Midbrain (tissue), 1 donor: ENCODE measurements at places on chromosomes 1 and 21.

DNA sequence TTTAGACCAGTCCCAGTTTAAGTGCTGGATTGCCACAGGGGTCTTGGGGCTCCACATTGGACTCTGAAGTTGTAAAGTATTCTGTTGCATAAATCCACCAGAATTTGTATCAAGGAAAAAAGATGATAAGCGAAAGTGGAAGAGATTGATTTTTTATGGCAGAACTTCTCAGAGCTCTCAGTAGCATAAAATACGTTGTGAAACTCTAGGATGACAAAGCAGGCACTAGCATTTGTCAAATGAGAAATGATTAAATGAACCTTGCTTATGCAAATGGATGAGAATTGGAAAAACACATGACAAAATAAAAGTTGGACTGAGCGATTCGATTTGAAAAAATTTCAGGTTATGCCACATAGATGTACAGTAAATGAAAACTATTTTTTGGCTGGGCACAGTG is 253.8 kb upstream of the RAB4A start:
- no peak for DNase-seq

- DNase-seq: no peak
Observed at GRCh38 chr1:74790453-74790852, 57.5 kb downstream of the TYW3 start.

DNA sequence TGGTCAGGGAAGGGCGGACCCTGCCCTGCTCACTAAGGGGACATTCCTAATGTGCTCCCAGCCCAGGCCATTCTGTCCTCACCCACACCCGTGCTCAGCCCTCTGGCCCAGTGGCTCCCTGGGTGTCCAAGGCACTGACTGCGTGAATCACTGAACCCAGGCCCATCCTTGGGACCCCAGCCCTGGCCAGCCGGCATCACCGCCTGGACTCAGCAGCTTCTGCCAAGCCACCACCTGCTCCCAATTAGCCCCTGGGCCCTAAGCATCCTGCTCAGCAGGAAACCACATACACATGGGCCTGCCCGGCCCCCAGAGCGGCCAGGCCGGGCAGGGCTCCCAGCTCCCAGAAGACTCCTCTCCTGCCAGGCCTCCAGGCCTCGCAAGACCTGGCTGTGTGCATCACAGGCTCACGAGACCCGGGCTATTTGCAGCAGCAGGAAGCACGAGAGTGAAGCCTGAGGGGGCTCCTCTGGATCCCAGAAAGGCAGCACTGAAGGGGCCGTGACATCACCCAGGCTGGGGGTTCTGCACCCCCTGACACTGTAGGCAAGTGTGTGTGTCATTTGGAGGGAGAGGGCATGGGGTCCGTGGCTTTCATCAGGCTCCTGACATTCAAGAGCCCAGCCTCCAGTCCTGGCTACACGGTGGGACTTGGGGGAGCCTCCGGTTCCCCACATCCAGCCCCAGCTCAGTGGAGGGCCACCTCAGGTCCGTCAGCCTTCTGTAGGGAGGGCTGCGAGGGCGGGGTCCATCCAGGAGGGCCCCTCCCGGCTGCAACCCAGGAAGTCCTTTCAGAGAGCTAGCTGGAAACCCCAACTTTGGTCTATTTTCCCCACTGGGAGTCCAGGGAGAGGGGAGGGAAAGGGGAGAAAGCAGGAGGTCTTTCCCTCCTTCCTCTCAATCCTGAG is 1.6 kb downstream of the MFAP2 start:
- DNase-seq: no peak

DNA sequence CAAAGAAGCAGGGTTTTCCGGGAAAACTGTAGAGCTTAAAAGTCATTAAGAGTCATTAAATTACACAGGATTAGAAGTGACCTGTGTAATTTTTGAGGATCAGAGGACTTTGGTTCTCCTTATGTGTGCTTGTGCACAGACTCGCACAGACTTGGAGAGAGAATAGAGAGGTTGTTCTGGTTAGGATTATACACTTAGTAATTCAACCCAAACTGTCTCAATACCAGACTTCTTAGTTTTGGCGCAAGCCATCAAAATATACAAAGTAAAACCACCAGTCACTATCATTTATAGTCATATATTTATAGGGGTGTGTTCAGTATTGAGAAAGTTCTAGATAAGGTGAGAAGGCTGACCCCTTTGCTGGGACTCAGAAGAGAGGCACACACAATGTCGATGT is 112.3 kb downstream of the HLX start:
- no peak for DNase-seq

- DNase-seq: peak; percentile 52
Observed at GRCh38 chr1:237562242-237562823, 328.4 kb downstream of the ZP4 start.

- no peak for DNase-seq
Observed at GRCh38 chr1:51833700-51834099, 44.8 kb downstream of the NRDC start.

GRCh38 chr1:159188375-159188788 is 16.3 kb upstream of the ACKR1 start:
- DNase-seq: peak; percentile 56

DNA sequence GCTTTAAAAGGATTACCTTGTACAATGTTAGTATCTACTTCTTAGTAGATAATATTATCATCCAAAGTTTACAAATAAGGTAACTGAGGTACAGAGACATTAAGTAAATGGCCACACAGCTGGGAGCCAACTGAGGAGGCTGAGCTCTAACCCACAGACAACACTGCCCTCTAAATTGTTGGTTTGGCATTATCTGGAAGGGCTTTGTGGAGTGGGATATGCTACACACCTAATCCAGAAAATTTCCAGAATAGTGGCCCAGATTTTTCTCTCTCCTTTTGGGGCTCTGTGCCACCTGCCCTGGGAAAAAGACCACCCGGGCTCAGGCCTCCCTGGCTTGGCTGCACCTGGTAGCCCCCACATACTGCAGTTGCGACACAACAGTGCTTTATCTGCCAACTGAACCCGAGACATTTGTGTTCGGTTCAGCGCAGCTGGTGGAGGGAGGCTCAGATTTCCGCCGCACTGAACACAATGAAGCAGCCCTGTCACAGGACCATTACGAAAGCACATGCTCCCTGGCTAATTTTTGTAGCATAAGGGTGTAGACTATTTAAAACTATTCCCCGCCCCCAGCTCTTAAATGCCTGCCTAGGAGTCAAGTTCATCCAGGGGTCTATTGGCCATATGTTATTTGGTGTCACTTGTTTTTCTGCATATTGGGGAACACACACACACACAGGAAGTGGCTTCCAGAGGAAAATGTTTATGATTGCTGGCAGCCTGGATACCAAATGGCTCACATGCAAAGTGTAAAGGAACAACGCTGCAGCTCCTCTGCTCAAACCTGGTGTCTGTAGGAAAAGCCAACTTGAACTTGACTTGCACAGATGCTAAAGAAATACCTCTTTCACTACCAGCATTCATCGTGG is 92.3 kb upstream of the ESRRG start:
- peak; percentile 31 for DNase-seq

DNA sequence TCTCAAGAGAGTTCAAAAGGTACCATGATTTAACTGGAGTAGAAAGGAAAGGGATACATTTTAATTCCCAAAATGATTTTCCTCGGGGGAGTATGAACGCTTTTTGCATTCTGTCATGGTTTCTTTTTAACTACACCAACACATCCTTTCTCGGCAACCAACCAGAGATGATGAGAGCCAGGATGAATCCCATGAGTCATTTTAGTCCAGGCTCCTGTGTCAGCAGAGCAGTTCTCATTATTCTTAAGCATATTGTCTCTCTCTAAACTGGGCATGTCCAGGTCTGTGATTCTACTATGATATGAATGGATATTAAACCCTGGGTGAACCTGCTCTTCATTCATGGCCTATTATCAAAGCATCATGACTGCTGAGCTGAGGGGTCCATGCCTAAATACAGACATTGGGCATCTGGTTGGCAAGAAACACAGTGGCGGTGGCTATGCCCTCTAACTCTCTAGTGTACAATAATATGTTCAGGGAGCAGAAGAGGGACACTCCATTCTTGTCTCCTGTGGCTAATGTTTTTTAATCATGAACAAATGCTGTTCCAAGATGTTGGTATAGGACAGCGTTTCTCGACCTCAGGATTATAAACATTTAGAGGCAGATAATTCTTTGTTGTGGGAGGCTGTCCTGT is 124.3 kb upstream of the ESRRG start:
- no peak for DNase-seq

DNA sequence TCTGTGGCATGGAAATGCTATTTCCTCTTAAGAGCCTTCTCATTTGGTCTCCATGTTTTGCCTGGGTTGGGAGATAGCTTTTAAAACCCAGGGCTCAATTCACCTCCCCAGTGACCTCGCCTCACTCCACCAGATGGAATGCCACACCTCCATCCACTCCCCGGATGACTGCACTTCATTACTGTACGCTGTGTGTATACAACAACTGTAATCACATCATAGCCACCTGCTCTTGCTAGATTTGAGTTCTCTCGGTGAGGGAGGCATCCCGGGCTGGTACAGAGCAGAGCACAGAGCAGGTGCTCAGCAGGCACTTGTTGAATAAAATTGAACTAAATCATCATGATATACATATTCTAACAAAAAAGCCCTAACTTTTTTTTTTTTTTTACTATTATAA is 26.0 kb downstream of the SDE2 start:
- DNase-seq: no peak

DNA sequence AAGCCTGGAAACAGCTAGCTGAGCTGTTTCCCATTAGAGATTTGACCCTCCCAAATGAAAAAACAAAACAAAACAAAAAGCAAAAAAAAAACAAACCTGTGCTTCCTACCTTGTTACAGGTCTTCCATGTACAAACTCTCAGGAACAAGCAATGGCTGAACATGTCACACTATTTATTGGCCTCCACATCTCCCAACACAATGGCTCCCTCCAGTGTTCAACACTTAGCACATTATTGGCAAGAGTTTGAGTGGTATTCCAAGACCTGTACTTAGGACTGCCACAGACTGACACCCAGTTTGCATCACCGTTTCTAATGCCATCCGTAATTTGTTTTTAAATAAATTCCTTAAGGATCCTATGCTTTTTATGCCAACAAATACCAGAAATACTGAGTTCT is 195.0 kb upstream of the OLFM3 start:
- DNase-seq: peak; percentile 43

- peak; percentile 27 for DNase-seq
Observed at GRCh38 chr1:103075316-103076000, 32.9 kb downstream of the COL11A1 start.

GRCh38 chr1:41444246-41444645 is 40.2 kb downstream of the EDN2 start:
- DNase-seq: no peak

DNA sequence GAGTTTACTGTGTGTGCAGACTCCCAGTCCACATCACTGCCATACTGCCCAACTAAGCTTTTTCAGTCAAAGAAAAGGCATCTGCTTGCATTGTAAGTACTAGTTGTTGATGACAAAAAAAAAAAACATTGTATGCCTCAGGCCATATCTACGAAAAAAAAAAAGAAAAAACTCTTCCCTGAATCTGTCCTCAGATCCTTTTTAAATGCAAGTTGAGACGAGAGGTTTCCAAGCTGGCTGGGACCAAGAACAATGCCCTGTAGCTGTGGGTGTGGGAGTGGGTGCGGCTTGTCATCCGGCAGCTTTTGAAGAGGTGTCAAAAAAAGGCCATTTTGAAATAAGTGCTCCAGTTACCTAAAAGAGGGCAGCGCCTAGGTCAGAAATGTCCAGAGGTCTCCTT is 29.2 kb upstream of the HHAT start:
- no peak for DNase-seq

- peak; percentile 49 for DNase-seq
Observed at GRCh38 chr1:55155522-55155921, 59.6 kb downstream of the USP24 start.

- DNase-seq: no peak
Observed at GRCh38 chr1:8903410-8903809, 24.9 kb upstream of the ENO1 start.

- no peak for DNase-seq
Observed at GRCh38 chr1:191760016-191760415, 398.2 kb upstream of the RGS18 start.

- no peak for DNase-seq
Observed at GRCh38 chr1:77283701-77284425, 2.0 kb downstream of the AK5 start.

- no peak for DNase-seq
Observed at GRCh38 chr1:75293270-75293669, 159.1 kb downstream of the LHX8 start.

GRCh38 chr1:221418346-221418745 is 323.5 kb downstream of the DUSP10 start:
- DNase-seq: no peak

GRCh38 chr1:9243066-9243739 is 8.6 kb downstream of the H6PD start:
- DNase-seq: no peak

DNA sequence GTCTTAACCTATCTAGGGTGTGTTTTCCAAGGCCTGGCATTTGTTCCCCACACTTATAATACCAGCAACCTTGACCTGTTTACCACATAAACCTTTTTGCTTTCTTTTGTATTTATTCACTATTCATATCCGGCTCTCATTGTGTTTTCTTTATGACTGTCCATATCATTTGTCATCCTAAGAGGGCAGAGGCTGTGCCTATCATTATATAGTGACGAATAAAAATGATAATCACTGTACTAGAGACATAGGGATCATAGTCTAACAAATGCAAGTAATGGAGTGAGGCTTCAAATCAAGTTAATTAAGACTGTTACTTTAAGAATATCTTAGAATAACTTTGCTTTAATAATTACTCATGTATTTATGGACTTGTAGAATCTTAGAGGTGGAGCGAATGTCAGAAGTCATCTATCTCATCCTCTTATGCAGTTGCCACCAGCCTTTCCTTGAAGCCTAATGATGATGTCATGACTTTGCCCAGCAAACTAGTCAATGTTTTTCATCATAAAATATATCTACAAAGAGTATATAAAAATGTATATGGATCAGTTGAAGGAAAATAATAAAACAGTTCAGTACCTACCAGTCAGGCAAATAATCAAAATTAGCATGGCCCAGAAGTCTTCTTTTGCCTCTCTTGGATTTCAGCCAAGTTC is 4.7 kb upstream of the ETV3 start:
- DNase-seq: no peak

DNA sequence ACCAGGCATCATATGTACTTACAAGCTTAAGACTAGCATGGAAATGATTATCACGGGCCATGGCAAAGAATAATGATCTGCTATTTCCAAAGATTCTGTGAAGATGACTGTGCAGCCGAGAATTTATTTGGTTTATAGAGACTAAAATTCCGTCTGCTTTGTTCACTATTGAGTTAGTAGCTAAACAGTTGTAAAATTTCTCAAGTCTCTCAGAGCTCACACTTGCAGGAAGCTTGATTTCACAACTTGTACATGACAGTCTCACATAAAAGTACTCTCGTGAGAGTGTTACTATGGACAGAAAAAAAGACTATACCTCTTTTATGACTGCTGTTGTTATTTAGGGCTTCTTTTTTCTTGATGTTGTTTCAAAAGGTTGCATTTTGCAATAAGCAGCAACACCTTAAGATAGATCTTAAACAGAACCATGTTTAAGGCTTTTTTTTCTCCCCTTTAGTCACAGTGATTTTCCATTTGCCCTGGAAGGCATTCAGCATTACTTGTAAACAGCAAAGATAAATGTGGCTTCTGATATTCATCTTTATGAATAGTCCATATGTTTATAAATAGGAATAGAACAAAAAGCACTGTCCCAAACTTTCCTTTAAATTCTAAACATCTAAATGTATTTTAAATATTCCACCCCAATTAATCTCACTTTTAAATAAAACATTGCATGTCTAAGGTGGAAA is 24.8 kb downstream of the ST6GALNAC5 start:
- DNase-seq: no peak

- DNase-seq: peak; percentile 35
Observed at GRCh38 chr21:30194701-30195299, 21.1 kb downstream of the CLDN8 start.

GRCh38 chr1:67750691-67751054 is 65.7 kb downstream of the GADD45A start:
- DNase-seq: no peak

GRCh38 chr1:185439727-185440415 is 122.8 kb upstream of the IVNS1ABP start:
- DNase-seq: no peak
